ENCODE measurements at places on chromosomes 4 and X.

- no peak for DNase-seq
These were observed 43.6 kb upstream of the RAB33B start for GRCh38 chr4:139410312-139410711.

GRCh38 chr4:122045533-122045932, 93.7 kb upstream of the TRPC3 start:
- peak; percentile 88 for DNase-seq

- peak; percentile 43 for DNase-seq
These were observed 863 bp downstream of the CPE start for GRCh38 chr4:165379678-165380064.

DNA sequence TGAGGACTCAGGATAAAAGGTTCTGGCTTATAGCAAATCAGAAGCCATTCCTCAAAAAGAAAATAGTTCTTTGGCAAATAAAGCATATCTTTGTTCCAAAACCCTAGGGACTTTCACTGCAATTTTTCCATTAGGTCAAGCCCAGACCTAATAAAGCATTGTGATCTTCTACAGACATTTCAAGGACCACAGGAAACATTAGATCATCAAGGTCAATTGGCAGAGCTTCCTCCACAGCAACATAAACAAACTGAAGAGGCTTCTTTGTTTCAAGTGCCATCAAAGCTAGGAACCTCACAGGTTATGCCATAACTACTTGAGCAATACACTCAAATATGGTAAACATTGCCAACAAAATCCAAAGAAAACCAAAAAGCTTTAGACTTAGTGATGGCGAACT, 144.9 kb downstream of the ANXA5 start:
- peak; percentile 6 for DNase-seq

DNA sequence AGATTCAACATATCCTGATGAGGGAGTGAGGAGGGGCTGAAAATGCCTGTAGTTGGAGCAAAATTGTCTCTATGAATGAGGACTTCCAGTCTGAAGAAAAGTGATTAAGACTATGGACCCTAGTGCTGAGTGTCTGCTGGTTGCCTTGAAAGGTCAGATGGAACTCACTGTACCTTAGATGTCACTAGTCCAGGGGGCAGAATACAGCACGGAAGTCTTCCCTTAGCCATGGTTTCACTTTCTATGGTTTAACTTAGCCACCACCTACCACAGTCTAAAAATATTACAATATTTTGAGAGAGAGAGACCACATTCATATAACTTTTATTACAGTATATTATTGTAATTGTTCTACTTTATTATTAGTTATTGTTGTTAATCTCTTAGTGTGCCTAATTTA, 223.1 kb downstream of the FMR1NB start:
- no peak for DNase-seq

- no peak for DNase-seq
These were observed 20.9 kb upstream of the S100G start for GRCh38 chrX:16628946-16629595.

DNA sequence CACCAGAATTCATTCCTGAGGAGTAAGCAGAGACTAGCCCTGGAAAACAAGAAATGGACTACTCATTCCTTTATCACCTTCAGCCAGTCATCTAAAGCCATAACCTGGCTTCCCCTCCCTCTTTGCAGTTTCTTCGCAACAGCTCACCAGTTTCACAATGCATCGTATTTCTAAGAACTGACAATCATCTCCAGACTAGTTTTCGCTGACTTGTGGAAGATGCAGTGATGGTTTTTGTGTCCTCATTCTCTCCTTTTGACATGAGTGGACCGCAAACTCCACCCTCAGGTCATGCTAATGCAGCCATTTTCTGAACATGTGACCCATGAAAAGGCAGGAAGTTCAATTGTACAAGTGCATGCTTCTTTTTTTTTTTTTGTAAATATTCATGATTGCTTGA, 1203.5 kb downstream of the PCDH7 start:
- DNase-seq: no peak

- peak; percentile 97 for DNase-seq
These were observed at the start of gene RNF4 for GRCh38 chr4:2468456-2469191. TSS of gene RNF4 (plus strand) at chr4:2469106. CDS start at chr4:2490494, 21,388 bp downstream.

DNA sequence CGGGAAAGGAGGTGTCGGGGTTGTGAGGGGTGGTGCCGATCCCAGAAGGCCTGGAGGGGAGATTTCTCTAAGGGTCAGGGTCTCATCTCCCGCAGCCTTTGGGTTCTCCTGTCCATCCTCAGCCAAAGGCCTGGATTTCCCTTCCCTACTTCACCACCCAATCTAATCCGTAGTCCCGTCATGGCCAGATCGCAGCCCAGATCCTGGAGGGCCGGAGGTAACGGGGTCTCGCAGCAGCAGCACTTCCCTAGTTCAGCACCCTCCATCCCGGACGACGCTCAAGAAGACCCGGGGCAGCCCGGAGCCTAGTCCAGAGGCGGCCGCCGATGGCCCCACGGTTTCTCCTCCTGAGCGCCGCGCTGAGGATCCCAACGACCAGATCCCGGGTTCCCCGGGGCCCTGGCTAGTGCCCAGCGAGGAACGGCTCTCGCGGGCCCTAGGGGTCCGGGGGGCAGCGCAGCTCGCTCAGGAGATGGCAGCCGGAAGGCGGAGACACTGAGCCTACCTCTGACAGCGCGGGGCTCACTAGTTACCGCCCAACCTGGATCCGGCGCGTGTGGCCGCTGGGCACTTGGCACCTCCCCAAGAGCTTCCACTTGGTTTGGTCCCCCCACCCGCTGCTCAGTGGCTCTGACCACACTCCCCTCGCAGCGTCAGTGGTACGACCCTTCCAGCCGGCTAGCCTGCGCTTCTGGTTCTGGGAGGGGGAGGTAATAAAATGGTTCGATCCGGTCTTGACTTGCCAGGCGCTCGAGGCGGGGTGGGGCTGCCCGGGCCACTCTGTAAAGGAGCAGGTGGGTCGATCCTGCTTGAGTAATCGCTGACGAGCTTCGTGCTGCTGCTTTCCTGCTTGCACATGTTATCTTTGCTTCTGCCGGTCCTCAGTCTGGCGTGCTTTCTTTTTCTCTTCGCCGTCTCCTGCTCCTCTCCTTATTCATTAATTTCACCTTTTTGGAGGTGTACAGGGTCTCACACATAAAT, 3.6 kb downstream of the MAGIX start:
- DNase-seq: peak; percentile 76

- DNase-seq: no peak
These were observed 413.8 kb downstream of the RAPGEF2 start for GRCh38 chr4:159516556-159517140.

- no peak for DNase-seq
These were observed 277.9 kb downstream of the KLHL13 start for GRCh38 chrX:117838581-117839331.

DNA sequence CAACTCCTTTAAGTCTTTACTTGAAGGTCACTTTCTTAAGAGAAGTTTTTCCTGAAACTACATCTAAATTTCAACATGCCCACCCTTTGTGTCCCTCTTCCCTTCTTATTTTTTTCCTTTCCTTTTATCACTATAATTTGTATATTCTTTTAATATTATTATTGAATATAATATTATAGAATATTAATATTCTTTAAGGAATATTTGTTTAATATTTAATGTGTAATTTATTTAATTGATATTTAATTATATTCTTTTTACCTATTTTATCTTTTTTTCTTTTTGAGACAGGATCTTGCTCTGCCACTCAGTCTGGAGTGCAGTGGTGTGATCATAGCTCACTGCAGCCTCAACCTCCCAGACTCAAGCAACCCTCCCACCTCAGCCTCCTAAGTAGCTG, 114.8 kb downstream of the KDR start:
- DNase-seq: no peak

DNA sequence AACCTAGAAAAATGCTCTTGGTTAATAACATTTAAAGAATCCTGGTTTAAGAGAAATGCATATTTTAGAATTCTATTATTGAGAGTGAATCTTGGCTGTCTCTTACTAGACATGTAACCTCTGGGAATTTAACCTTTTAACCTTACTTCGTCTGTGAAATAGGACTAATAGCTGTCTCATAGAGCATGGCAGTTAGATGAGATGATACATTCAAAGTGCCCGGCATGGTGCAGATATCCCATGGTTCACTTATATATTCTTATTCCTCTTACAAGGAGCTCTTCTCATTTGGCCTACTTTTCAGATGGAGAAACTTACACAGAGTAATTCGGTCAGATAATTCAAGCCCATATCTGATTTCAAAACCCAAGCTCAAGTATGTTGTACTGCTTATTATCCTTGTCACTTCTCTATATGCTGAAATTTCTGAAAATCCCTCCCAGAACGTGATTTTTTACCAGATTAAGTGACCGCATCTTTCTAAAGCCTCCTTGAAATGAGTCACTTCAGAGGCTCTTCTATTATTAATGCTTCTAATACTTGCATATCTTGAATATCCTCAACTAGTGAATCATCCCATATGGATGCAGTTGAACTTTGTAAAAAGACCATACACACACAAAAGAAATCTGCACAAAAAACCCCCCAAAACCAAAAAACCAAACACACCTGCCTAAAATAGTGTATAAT, 4.9 kb downstream of the CDKN2AIP start:
- DNase-seq: peak; percentile 87

DNA sequence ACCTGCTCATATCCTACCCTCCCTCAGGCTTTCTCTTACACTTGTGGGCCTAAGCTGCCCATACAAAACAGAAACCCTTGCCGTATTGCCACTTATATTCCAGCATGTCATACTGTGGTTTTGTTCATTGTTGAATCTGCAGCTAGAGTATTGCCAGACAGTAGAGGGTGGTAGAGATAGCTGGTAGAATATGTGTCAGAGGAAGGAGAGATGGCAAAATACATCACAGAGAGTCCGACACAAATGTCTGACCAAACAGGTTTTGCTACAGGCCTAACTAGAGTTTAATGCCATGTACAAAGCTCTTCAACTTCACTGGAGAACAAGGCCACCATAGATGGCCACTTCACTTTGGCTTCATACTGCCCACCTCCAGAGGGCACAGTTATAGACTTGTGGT, 160.1 kb downstream of the EFHC2 start:
- DNase-seq: no peak

DNA sequence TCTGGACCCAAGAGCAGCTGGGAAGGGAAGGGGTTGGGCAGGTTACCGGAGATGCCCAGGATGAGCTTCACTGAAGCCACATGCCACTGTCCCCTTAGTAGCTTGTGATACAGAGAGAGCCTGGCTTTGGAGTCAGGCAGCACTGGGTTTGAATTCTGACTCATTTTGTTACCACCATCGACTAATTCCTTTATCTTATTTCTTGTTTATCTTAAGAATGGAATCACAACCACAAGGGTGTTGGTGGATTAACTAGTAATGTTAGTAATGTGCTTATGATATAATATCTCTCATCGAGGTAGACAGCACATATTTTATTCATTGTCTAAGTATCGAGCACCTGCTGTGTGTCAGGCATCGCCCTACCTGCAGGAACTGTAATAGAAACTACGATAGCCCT, 17.7 kb upstream of the STX18 start:
- no peak for DNase-seq

DNA sequence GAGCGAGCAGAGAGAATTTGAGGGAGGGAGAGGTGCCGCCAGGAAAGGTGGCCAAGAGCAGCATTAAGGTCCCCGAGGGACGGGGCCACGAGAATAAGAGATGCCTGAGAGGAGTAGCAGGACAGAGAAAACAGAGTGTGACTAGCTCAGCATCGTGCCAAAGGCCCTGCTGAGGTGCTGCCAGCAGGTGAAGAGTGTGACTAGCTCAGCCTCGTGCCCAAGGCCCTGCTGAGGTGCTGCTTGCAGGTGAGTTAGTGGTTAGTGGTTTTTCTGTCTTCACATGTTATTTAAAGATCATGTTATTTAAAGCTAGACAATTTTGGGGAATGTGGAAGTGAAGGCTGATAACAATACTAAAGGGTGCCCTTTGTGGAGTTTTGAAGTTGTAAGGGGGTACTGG, 464.5 kb upstream of the FAT1 start:
- DNase-seq: no peak

DNA sequence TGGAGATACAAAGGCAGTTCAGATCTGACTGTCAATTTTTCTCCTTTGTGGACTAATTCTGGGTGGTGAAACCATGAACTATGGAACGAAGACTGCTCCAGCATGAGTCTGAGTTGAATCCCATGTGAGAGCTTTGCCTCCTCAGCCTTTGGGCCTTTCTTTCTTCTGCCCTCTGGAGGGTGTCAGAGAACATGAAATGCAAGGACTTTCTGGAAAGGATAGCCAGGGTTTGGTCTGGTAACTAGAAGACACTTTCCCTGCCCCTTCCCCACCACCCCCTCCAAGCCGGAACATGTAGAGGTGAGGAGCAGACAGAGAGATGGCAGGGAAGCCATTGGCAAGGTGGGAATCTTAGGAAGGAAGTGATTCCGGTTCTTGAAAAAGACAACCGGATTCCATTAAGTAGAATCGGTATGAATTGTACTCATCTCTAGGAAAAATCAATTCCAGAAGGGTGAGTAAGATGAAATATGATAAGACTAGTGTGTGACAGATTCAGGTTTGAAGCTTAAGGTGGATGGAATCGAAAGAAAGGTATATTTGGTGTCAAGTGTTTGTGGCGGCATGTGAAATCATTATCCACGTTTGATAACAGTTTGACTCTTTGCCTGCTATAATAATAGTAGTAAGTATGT, 19.0 kb downstream of the FHL1 start:
- peak; percentile 64 for DNase-seq

- DNase-seq: no peak
These were observed 13.9 kb upstream of the SEC24B start for GRCh38 chr4:109419679-109420078.

GRCh38 chrX:45889471-45889870, 655.8 kb downstream of the ZNF674 start:
- no peak for DNase-seq

- no peak for DNase-seq
These were observed 31.0 kb downstream of the TMSB4X start for GRCh38 chrX:13005661-13006473.

DNA sequence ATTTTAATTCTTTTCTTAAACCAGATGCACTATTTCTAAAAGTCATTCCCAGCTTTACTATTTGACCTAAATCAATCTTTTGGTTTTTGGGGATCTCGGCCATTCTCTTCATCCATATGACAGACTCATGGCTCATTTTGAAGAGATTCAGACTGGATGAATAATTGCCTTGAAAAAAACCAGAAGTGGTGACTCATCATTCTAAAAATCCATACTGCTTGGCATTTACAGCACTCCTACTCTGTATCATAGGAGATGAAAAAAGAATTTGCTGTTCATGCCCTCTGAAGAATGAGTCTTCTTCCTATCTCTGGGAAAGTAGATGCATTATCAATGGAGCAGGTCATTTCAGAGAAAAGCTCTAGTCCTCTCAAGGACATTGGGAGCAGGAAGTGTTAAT, 220.5 kb upstream of the RPS6KA3 start:
- peak; percentile 32 for DNase-seq

- DNase-seq: no peak
These were observed 308.3 kb downstream of the DCHS2 start for GRCh38 chr4:154183264-154183663.

DNA sequence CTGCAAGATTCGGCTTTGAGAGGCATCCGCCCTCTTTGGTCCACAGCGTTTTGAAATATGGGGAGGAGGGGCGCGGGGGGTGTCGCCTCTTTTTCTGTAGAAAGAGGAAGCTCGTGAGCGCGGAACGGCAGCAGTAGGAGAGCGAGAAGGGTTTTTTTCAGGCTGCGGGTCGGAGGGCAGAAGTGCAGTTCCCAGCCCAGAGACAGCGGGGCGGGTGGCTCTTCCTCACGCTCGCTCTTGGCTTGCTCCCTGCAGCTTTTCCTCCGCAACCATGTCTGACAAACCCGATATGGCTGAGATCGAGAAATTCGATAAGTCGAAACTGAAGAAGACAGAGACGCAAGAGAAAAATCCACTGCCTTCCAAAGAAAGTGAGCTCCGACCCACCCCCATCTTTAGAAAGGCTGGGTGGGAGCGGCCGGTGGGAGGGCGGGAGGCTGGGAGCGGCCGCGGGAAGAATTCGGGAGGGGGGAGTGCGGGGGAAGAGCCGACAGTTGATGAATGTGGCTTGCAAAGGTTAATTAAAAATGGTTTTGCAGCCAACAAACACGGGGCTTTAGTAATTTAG, 1.2 kb downstream of the TMSB4X start:
- peak; percentile 46 for DNase-seq

All from mesenchymal stem cell (in vitro differentiated cells and primary cell).